ENCODE measurements at places on chromosomes 7 and 10.

- DNase-seq: no peak
Observed at GRCh38 chr10:7351894-7352293, 58.9 kb downstream of the SFMBT2 start.

DNA sequence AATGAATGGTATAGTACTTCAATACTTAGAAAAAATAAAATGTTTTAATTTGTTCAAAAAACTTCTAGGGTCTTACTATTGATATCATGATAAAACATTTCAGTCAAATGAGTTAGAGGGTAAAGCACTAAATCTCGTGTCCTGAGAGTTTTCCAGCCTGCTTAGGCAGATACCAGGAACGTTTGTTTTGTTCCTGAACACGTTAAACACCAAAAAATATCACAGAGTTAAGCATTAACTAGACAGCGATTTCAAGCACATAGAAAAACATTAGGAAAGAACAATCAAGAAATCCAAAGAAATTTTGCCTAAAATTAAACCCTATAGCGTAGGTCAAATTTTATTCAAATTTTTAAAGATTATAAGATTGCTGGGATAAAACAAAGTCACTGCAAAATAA, 204.6 kb upstream of the AGR3 start:
- DNase-seq: no peak

DNA sequence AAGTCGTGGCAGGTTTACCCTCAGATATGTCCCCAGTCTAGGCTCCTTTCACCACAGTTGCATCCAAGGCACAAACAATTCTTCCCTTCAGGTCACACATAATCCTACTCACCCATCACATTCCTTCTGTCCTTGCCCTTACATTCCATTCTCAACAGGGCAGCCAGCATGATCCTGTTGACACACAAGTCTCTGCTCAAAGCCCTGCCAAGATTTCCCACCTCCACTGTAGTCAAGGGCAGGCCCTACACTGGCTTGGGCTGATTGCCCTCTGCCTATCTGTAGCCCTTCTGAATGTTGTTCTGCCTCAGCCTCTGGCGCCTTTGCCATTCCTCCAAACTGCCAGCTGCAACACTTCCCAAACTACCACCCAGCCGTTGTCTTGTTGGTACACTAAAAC, 187.9 kb upstream of the AKR1E2 start:
- DNase-seq: no peak

DNA sequence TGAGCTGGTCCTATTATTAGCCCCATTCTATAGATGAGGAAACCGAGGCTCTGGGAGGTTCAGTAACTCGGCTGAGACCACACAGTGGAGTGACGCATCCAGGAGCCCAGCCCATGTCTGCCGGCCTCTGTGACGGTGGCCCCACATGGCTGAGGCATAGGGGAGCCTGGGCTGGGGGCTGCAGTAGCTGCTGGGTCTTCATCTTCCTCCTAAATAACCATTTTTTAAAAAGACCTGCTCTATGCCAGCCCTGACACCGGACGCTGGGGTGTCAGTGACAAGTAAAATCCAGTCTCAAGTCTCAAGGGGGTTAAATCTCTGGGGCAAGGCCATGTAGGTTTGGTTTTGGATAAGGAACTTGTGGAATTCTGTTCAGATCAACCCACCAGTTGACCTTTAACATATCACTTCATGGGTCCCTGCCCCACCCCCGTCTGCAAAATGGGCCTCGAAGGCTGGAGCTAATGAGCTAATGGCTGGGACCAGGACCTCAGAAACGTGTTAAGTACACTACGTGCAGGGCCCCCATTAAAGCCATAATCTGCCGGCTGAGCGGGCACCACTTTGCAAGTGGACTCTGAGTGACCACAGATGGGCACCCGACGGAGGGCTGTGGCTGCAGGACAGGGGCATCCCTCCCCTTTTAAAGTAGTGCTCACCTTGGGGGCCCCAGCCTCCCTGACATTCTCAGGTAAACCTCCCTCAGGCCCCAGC, 136.5 kb upstream of the UNC5B start:
- no peak for DNase-seq

GRCh38 chr10:83083831-83084230, 1055.5 kb upstream of the GHITM start:
- DNase-seq: no peak

- DNase-seq: no peak
Observed at GRCh38 chr7:112052498-112052897, 153.7 kb downstream of the DOCK4 start.

DNA sequence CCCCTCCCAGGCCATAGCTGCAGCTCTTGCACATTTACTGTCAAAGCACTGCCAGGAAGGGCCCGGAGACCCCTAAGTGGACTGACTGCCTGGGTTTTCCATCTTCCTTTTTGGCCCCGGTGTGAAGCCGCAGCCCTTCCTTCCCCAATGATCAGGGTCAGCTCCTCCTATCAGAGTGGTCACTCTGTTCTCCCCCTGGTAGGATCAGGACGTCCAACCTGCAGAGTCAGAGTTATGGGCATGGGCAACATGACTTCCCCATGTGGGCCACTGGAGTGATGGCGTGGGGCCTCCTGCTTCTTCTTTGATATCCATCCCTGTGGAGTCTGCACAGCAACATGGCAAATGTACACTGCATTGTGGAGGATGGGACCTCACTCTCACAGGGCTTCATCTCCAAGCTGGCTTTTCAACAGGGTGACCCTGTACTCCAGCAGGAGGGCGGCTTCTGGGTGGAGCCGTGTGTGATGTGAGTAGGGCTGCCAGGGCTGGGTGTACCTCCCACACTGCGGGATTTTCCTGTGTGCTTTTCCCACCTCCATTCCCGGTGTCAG, 6.4 kb upstream of the RAMP3 start:
- DNase-seq: no peak

DNA sequence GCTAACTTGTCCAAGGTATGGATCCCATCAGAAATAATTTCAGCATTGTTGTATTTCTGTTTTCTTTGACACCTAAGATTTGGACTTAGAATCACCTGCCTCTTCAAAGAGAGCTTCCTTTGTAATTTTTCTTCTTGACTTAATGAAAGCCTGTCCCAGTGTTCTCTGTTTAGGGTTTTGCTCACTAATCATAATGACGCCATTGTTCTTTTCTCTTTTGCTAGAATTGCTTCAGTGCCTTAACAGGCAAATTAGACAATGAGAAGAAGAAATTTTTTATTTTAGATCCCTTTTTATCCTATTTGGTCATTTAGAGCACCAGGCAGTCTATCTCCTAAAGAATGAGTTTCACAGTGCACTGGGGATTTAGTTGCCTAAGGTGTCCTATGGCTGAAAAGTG, 128.5 kb downstream of the SND1 start:
- DNase-seq: no peak

- peak; percentile 10 for DNase-seq
Observed at GRCh38 chr7:87506246-87507180, 31.0 kb upstream of the ABCB4 start.

DNA sequence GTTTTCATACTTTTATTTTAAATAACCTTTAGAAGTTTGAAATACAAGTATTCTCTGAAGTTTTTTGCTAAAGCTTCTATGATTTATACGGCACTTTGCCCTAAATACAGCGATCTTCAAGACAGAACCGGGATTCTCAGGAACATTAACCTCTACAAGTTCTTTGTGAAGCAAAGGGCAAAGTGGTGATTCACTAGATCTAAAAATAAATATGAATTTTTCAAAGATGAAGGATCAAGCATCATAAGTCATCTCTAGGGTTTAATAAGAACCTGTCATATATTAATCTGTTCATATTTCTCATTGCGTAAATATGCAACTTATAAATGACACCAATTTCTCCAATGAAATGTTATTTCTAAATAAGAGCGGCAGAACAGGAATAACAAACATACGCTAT, 30.7 kb downstream of the DGKB start:
- no peak for DNase-seq

DNA sequence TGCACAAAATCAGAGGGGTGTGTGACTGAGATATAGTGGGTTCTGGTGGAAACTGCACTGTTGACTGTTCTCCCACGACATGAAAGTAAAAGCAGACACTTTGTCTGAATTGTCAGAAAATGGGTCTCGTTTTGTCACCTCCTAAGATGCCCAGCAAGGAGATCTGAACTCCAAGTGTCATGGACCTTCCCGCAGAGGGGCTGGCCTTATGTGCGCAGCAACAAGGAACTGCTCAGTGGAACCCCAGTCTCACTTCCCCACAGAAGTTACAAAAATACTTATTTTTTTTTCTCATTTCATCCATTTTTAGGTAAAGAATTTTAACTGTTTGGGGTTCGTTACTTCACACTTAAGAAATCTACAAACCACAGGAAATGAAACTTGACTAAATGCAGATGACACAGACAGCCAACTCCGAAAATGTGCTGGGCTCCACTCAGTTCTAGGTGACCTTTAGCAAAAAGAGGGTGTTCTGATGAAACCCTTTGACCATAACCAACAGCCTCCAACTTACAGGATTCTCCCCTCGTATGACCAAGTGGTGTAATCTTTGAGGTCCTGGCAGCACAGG, 115.0 kb downstream of the FAM107B start:
- peak; percentile 81 for DNase-seq

DNA sequence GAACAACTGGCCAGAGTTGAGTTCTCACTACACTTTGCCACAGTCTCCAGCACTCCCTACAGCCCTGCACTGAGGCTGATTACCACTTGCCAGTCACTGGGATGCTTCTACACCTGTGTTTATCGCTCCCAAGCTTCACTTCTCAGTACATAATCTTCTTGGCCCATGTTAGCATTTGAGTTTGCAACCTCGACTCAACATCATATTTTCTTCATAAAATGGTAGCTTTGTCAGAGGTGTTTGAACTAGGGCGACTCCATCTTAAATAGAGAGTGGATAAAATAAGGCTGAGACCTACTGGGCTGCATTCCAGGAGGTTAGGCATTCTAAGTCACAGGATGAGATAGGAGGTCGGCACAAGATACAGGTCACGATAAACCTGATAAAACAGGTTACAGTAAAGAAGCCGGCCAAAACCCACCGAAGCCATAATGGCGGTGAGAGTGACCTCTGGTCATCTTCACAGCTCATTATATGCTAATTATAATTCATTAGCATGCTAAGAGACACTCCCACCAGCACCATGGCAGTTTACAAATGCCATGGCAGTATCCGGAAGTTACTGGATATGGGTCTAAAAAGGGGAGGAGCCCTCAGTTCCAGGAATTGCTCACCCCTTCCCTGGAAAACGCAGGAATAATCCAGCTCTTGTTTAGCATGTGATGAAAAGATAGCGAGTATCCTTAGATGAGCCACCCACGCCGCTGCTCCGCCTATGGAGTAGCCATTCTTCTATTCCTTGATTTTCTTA, 105.8 kb upstream of the KLF6 start:
- no peak for DNase-seq

GRCh38 chr7:72335561-72336381, 76.4 kb downstream of the CALN1 start:
- no peak for DNase-seq

- peak; percentile 50 for DNase-seq
Observed at GRCh38 chr7:18225067-18225466, 197.4 kb upstream of the PRPS1L1 start.

DNA sequence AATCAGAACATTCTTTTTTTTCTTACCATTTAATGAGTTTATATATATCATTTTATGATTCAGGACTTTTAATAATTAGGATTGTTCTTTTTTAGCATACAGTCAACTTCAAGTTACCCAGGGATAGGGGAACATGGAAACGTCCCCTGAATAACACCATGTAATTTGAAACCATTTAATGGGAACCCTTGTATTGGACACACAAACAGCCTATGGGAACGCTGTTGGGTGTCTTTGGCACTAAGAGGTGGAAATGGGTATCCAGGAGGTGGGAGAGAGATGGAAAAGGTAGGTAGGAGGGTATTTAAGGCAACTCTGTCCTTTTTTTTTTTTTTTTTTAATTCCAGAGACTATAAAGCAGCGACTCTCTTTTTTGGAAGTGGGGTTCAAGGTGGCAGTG, 2.6 kb downstream of the LUC7L2 start:
- DNase-seq: no peak

DNA sequence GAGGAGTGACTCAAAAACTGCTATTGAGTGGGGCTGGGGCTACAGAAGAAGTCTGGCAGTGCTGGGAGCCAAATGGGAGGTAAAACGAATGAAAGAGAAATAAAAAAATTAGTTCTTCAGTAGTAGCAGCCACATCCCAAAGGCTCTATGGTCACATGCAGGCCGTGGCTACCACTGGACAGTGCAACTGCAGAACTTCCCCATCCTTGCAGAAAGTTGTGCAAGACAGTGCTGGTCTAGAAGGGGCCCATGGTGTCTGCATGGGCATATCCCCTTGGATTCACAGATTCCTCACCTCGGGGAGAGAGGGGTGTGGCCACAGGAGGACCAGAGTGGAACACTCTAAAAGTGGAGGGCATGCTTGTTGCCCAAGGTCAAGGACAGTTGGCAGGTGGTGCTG, 47.6 kb downstream of the RPS24 start:
- no peak for DNase-seq

GRCh38 chr10:99654390-99655175, 4.7 kb upstream of the ENTPD7 start:
- no peak for DNase-seq

DNA sequence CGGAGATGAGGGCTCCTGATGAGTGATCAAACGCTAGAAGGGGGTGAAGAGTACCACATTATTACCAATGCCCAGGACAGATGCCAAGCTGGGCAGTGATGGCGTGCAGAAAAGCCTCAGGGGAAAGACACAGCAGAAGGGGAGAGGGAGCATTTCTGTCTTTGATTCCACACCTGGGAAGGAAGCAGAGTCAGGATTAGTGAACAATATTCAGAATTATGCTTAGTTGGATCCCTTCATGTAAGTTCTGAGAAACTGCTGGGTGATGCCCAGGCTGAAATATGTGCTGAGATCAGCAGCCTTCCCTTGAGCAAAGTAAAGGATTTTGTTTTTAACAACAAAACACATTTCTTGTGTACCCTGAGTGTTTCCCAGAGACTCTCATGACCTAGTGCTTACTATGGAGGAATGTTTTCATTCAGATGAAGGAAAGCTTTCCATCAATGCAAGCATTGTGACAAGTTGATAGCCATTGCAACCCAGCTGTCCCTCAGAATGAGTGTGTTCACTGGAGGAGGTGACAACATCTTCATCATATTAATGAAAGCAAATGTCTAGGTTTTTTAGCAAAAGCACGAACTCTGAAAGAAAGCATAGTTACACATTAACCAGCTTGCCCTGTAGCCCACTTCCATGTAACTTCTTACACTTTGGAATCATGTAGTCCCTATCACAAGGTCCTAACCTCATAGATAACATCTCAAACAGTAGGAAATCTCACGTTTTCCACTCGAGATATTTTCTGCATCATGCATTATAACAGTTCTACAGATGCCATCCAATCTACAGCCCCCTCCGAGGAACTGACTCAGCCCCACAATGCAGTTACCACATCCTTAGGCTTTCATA, 23.8 kb upstream of the AKR1C1 start:
- DNase-seq: no peak

GRCh38 chr7:44110719-44111635, 6.8 kb downstream of the AEBP1 start:
- no peak for DNase-seq

GRCh38 chr7:148253629-148254028, 336.9 kb upstream of the C7orf33 start:
- DNase-seq: no peak
